ENCODE measurements at places on chromosomes 3 and 15. TPM values are rescaled to one million over a fixed set of nuclear protein-coding genes. Genes with fewer than 3 reads are reported as not detected.
A peak's percentile ranks its signal among the peaks of the same experiment; 100 is the strongest.

Gene EFHB
- 1.6 TPM for total RNA-seq

DNA sequence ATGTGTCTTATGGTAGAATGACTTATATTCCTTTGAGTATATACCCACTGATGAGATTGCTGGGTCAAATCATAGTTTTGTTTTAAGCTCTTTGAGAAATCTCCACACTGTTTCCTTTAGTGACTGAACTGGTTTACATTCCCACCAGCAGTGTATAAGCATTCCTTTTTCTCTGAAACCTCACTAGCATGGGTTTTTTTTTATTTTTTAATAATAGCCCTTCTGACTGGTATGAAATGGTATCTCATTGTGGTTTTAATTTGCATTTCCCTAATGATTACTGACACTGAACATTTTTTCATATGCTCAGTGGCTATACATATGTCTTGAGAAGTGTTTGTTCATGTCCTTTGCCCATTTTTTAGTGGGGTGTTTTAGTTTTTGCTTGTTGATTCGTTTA is 494.3 kb downstream of the SQOR start:
- DNase-seq = no peak

Gene FOXL2
- total RNA-seq = 0.22 TPM

GRCh38 chr15:99054892-99055291 is 47.3 kb upstream of the PGPEP1L start:
- peak; percentile 46 for DNase-seq

DNA sequence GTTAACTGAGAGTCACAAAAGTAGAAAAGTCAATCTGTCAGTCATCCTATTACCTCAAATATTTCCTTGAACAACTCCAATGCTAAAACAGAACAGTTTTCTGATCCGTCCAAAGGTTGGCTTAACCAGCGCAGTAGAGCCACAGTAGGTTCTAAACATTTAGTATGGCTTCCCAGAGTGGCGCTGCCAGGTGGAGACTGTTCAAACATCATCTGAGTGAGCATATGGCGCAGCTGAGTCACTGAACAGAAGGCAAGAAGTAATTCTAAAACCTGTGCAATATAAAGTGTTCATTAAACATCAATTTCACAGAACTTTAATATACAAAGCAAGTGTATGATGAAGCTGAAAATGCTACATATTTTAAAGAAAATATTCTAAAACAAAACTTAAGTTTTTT is 19.9 kb downstream of the CIP2A start:
- no peak for DNase-seq

DNA sequence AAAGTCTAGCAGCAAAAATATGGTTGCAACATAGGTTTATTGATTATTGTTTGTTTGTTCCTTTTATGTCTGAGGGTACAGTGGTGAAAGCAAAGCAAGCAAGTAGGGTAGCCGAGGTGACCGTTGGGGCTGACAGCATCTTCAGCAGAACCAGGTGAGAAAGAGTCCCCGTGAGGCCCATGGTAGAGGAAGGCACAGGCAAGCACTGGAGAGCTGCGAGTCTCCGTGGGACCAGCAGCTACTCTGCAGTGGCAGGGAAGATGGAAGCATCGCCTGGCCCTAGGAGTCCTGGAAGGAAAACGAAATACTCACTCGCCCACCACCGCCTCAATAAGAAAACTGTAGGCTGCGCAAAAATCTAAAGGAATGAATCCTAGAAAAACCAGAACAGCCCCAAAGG is 25.3 kb upstream of the GABRA5 start:
- DNase-seq = no peak

- no peak for DNase-seq
These were observed 32.8 kb upstream of the FAM107A start for GRCh38 chr3:58609990-58610389.

- no peak for DNase-seq
These were observed 925.9 kb downstream of the IGSF11 start for GRCh38 chr3:118108769-118109168.

Gene LRRK1
- total RNA-seq = 4.0 TPM

Gene ST3GAL6
- total RNA-seq = 6.4 TPM

Gene OIP5
- 30.9 TPM for total RNA-seq

- no peak for DNase-seq
These were observed 316.9 kb downstream of the ZNF621 start for GRCh38 chr3:40841570-40842109.

DNA sequence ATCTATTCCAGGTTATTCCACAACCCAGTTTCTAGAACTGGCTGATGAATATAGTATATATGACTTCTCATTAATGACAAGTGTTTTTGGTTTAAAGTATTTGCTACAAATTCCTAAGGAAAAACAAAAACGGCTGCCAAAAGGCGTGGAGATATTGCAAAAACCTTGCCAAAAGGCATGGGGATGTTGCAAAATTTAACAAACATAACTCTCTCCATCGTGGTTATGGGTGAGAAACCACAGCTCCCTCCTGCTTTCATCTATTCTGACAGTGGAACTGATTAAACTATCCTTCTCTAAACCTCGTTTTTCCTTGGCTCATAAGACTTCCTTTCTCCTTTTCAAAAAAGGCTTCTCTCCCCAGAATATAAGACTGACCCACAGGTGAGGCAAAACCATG is 342.0 kb upstream of the PDZRN3 start:
- no peak for DNase-seq

- DNase-seq = no peak
These were observed 46.2 kb upstream of the PLCL2 start for GRCh38 chr3:16838561-16838960.

DNA sequence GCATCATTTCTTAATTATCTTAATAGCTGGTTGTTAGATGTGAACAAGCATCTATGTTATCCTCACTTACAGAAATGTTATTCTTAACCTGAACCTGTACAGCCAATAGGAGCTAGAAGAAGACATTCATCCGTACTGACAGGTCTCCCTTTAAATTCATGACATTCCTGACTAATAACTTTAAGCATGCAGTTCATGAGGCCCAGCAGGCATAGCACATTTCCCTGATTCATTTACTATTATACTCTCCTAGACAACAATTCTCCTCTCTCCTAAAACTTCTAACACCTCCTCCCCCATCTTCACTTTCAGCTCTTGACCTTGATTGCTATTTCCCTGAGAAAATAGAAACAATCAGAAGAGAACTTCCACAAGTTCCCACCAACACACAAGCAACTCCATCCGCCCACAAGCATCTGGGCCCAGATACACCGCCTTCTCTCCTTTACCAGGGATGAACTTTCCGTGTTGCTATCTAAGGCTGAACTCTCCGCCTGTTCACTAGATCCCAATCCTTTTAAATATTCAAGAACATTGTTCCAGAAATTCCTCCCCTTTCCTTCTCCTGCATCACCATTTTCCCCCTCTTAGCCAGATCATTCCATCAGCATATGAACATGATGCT is 62.9 kb upstream of the SPRED1 start:
- no peak for DNase-seq
